ENCODE measurements at places on chromosomes 5 and 9. TPM values are rescaled to one million over a fixed set of nuclear protein-coding genes. Genes with fewer than 3 reads are reported as not detected.

DNA sequence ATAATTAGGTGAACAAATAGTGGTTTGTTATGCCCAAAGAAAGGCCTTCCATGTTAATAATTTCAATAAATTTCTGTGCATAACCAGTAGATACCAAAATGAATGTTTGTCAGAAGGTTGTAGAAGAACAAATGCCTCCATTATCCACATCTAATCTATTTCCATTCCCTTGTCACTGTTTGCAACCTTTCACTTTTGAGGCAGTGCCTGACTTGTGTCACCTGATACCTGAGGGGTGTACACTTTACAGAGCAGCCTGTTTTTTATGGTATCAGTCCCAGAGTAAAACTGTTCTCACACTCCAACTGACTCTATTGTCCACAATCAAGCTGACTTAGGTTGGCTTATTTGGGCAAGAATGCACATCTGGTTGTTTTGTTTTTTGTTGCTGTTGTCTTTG, 40.1 kb downstream of the FREM1 start:
- no peak for DNase-seq

- DNase-seq: no peak
These were observed 50.2 kb upstream of the ZNF366 start for GRCh38 chr5:72557167-72558045.

GRCh38 chr9:131831380-131832165, 91.7 kb upstream of the RAPGEF1 start:
- no peak for DNase-seq

GRCh38 chr9:16921855-16922254, 51.4 kb upstream of the BNC2 start:
- no peak for DNase-seq

GRCh38 chr5:53167836-53168235, 58.3 kb upstream of the MOCS2 start:
- DNase-seq: no peak

GRCh38 chr5:10913841-10914240, 152.8 kb upstream of the DAP start:
- DNase-seq: no peak

- DNase-seq: no peak
These were observed 85.2 kb downstream of the MUSK start for GRCh38 chr9:110753731-110754231.

DNA sequence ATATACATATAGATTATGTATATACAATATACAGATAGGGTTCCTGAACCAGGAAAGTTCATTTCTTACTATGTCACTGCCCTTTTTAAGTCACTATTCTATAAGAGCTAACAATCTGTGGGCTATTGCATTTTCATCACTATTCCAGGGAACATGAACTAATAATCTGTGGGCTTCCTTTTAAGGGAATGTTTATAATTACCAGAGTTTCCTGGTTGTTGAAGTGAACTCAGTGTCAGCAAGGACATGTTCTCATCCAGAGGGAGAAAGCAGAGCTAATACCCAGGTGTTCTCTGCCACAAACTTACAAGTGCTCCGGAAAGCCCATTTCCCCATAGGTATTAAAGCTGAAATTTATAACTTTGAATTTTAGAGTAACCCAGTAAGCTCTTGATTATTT, 69.6 kb downstream of the CWC27 start:
- no peak for DNase-seq

CNTNAP3 gene
- total RNA-seq: not detected

All from CD4-positive, alpha-beta memory T cell (primary cell).